ENCODE measurements at places on chromosomes 4 and X.

GRCh38 chr4:31085689-31086088, 365.5 kb downstream of the PCDH7 start:
- DNase-seq = no peak

- peak; percentile 23 for DNase-seq
These were observed 85.1 kb downstream of the USP46 start for GRCh38 chr4:52574036-52574435.

DNA sequence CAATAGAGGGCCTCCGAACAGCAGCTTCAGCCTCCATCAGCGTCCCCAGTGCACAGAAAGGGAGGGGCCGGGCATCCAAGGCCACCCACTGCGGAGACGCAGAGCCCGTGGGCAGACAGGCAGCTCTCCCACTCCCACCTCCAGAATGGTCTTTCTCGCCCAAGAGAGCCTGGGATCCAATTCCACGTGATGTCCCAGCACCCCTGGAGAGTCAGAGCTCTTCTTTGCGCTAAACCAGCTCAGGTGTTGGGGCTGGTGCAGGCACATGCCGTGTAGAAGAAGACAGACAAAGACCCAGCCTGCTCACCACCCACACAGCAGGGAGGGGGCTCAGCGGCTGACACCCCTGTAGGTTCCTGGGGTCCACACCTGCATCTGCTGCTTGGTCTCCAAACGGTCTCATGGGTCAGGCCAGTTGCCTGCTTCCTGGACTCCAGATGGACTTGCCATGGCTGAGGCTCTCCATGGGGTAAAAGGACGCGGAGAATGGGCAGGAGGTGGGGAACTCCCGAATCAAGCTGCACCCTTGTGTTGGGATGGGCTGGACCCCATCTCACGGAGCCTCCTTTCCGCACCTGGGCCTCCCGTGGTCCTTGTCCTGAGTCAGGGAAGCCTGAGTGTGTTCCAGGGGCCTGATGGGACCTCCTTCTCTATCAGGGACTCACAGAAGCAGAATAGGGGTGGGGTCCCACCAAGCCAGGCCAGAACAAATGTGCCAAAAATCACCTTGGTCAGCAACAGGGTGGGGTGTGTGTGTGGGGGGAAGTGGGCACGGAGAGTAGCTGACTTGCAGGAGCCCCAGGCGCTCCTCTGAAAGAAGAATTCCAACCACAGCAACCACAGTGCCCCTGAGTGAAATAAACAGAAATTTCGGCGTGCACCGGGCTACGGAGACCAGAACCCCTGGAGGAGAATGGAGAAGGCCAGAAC, 11.6 kb upstream of the ASMTL start:
- no peak for DNase-seq

GRCh38 chr4:107721436-107722100, 1.5 kb upstream of the PAPSS1 start:
- no peak for DNase-seq

GRCh38 chr4:10730019-10730418, 45.5 kb upstream of the CLNK start:
- DNase-seq = no peak

All from astrocyte of the hippocampus (primary cell).